Activated naive CD8-positive, alpha-beta T cell treated with anti-CD3 and anti-CD28 coated beads, Interleukin-2, amount 10 ng/mL, durations not matched to agents 7 days and 5 days (primary cell): ENCODE measurements at places on chromosomes 16 and 17.
A peak's percentile ranks its signal among the peaks of the same experiment; 100 is the strongest.

DNA sequence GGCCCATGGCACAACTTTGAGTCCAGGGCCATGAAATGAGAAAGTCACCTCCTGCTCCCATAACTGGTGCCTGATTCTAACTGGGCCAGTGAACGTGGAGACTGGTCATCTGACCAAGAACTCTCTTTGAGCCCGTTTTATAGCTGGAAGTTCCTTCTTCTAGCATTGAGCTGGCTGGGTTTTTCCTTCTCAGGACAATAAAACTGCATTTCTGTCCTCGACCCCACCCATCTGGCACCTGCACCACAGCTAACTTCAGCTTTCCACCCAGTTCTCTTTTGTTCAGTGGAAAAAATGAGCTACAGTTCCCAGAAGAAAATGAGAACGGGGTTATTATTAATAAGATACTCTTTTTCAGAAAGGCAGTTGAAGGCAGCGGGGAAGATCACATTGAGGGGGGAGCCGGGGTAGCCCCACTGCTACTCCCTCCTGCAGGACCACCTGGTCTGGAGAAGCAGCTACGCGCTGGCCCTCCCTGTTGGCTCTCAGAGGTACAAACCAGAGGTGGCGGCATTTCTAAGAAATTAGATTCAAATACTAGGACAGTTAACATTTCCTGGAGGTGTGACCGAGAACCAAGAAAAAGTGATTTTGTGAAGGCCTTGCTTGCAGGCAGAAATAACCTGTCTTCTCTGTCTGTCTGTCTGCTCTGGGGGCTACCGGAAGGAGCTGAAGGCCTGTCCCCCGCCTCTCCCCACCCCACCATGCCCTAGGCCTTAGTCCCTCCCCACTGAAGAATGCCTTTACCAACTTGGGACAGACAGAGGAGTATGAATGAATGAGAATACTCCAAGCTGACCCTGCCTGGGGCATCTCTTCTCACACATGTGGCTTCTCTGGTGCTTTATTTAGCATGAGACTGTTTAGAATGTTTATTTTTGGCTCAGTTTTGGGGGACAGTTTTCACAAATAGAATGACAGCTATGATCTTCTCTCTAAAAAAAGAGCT, 123.9 kb downstream of the XYLT1 start:
- peak; percentile 67 for DNase-seq

DNA sequence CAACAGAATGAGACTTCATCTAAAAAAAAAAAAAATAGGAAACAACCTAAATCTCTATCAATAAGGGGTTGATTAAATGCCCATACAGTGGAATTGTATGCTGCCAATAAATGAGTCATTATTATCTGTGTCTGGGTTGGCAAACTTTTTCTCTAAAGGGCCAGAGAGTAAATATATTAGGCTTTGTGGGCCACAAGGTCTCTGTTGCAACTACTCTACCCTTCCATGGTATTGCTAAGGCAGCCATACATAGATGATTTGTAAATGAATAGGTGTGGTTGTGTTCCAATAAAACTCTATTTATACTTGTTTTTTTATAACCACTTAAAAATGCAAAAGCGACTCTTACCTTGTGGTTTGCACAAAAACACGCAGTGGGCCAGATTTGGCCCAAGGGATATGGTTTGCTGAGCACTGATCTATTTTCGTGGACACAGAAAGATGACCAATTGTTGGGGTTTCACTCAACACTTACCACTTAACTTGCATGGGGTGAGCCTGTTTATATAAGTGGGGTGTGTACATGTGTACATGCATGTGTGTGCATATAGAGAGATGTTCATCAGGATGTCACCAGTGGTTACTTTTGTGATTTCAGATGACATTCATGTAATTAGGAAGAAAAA, 12.4 kb upstream of the IL4R start:
- DNase-seq, result no peak

DNA sequence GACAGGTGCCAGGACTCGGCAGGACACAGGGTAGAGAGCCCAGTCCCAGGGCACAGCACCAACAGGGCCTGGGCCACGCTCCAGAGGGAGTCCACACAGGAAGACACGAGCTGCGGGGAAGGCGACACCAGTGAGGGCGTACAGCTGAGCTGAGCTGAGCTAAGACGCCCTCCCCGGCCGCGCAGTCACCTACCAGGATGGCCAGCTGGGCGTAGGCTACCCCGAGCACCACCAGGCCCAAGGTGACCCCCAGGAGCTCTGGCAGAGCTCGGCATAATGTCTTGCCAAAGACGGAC, 42.6 kb downstream of the TSC2 start:
- no peak for DNase-seq

- no peak for DNase-seq
Measured at GRCh38 chr17:33225994-33226393, 67.1 kb downstream of the ASIC2 start.

GRCh38 chr16:20849589-20850390, 43.5 kb downstream of the REXO5 start:
- peak; percentile 63 for DNase-seq

DNA sequence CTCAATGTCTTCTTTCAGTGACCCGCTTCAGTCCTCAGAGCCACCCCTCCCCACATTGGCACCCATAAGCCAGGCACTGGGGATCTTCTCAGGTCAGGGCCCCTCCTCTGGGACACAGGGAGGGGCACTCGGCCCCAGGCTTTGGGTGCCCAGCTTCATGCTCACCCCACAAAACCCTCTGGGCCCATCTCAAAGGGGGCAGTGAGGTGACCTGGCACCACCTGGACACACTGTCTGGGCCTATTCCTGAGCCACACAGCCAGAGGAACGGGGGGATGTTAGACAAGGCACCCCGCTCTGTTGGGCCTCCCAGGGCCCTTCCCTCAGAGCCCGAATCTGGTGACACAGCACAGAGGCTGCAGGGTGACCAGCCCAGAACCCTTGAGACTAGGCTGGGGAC, 36.1 kb downstream of the TNFRSF13B start:
- no peak for DNase-seq

DNA sequence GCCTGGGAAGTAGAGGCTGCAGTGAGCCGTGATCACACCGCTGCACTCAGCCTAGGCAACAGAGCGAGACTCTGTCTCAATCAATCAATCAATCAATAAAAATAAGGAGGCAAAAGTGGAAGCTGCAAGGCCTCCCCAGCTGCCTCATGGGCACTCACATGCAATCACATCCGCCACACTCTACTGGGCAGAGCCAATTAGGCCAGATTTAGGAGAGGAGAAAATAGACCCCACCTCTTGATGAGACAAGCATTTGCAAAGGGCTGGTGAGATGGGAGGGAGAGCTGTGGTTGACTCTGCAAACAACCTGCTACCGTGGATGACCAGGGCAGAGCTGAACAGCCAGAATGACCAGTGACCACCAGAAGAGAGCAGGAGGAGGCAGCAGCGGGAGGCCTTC, 14.7 kb upstream of the GSG1L start:
- DNase-seq, result no peak

DNA sequence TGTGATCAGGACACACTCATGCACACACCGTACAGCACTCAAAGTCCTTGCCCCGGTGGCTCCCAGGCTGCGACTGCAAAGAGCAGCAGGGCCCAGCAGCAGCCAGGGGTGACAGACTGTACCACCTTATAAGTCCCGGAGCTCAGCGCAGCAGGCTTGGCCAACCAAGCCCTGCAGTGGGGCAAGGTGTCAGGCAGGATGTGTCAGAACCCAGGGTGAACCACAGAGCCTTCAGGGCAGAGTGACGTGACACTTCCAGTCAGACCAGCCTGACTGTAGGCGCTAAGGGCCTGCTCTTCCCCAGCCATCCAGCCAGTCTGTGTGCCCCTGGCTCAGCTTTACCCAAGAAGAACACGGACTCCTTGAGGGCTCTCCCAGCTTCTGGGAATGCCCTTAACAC, 204.1 kb downstream of the COPRS start:
- peak; percentile 41 for DNase-seq

GRCh38 chr17:83079352-83079747, at the start of gene METRNL:
METRNL (plus strand) TSS chr17:83079609; CDS start chr17:83079816, 207 bp downstream.
- DNase-seq, result peak; percentile 79

DNA sequence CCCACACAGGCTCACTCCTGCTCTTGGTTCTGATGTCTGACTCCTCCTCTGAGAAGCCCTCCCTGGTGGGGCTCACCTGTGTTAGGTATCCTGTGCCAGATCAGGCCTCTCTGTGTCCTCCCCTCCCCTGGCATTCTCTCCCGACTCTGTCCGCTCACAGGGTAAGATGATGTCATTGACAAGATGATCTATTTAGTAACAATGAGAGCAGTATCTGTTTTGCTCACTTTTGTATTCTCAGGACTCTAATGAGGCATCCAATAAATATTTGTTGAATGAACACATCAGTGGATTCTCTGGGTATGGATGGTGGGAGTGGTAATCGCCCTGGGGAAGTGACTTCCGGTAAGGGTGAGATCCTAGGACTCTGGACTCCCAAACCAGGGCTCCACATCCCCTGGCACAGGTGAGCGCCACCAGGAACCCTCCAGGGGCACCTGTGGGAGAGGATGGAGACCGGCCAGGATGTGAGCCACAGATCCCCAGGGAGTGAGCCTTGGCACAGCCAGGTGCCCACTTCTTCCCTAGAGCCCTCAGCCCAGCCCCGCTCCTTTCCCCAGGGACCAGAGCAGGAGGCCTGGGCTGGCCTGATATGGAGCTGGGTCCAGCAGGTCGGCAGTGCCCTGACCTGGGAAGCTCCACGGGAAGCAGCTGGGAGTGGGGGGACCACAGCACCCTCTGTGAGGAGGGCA, 5.4 kb upstream of the HAP1 start:
- DNase-seq, result no peak

DNA sequence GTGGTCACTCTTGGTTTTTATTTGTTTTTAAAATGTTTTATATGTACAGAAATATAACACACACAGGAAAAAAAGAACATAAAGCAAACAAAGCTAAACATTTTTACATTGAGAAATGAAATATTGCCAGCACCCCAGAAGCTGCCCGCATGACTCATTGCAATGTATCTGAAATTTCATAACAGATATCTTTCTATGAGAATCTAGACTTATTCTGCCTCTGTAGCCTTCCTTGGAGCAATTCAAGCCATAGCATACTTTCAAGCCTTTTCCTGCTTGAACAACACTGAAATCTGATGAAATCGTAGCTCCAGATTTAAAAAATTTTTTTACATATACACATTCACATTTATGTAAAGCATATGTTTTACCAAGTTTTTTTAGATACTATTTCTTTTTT, 86.9 kb downstream of the RBBP6 start:
- no peak for DNase-seq
